ENCODE measurements at places on chromosomes 7 and 10. TPM values are rescaled to one million over a fixed set of nuclear protein-coding genes. Genes with fewer than 3 reads are reported as not detected.
A peak's percentile ranks its signal among the peaks of the same experiment; 100 is the strongest.

DNA sequence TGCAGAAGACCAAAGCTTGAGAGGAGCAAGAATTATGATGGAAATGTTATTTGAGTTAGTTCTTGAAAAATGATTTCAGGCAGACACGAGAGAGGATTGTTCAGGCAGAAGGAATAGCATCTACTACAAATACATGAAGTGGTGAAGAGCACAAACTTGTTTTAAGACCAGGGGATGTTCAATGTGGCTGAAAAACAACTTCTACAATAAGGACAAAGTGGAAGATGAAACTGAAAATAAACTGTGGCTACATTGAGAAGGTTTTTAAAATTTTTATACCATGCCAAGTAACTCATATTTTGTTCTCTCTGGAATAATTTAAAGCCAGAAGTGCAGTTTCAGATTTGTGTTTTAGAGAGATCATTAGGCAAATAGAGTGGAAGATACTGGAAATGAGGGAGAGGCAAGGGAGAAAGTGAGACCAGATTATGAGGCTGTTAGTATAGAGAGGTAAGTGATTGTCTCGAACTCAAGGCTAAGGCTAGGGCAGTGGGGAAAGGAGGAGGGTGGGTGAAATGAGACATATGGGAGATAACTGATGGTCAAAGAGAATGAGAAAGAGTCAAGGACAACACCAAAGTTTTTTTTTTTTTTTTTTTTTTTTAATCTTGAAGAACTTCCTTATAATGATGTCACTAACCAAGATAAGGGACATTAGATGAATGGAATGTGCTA lies 115.4 kb downstream of the MDFIC start:
- no peak for DNase-seq

DNA sequence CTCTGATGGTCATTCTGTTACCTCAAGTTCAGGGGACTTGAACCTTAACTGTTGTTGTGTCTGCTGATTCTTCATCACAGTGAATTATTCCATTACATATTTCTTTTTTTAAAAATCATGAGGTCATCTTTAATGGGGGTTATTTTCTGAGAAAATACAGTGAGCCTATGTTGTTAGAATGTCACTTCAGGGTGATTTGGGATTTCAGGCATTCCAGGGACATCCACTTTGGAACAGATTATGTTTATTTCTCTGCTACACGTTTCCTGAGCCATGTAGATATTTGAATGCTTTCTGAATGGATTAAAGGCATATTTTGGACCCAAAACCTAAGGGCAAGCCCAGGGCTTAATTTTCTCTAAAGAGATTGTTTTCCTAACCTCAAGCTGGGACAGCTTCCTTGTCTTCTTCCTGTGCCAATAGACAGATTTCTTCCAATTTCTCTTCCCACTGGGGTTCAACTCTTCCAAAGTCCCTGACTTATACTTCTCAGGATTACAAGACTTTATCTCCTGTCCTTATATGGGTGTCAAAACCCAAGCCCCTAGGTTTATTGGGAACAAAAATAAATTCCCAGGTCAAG lies 271.7 kb downstream of the ARHGAP12 start:
- no peak for DNase-seq

DNA sequence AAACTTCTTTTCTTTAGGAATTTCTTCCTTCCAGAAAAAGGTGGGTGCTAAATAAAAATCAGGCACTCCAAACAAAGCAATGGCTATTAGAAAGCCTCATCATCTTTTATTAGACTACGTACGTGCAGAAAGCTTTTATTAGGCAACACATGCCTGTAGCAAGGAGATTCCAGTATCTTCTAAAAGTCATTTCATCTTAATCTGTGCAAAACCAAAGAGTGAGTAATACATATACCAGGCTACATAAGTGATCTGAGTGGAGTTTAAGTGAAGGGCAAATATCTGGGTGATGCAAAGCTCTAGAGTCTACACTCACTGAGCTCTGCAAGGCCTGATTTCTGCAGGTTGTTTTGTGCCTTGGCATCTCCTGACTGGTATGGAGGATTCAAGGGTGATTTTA lies 231.7 kb downstream of the ELMO1 start:
- DNase-seq: peak; percentile 45

GRCh38 chr7:139417478-139417877 lies 57.8 kb downstream of the LUC7L2 start:
- DNase-seq: no peak

GRCh38 chr10:114684084-114684821 lies 26.2 kb upstream of the ABLIM1 start:
- peak; percentile 58 for DNase-seq

DNA sequence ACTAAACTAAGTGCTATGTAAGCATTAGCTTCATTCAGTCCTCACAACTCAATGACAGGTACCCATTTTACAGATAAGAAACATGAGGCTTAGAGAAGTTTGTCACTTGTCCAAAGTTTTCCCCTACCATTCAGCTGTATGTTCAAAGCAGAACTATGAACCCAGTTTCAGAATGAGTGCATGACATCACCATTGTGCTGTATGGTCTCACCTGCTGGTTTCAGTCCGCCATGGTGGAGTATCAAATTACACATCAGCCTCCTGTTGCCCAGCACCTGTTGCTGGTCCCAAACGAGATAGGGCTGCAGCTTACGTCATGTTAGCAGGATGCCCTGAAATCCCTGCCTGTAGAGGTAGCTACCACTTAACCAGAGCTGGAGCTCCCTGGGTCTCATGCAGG lies 95.0 kb downstream of the DYNC1I1 start:
- no peak for DNase-seq

DNA sequence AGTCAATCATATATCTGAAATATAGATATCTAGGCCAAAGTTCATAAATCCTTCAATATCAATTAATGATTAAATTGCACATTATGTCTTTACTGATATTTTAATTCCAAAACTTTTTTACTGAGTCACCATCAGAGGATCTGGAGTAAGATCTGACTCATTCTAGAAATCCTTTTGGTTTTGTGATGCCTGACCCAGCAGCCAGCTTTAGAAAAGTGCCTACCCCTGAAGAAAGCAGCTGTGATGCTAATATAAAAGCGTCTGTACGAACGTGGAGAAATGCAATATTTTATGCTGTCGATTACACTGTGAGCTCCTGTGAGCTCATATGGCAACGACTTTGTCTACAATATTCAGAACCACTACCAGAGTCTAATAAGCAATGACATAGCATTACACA lies 142.5 kb upstream of the LRRTM3 start:
- peak; percentile 5 for DNase-seq

- no peak for DNase-seq
Observed at GRCh38 chr10:126126866-126127265, 230.5 kb downstream of the FANK1 start.

DNA sequence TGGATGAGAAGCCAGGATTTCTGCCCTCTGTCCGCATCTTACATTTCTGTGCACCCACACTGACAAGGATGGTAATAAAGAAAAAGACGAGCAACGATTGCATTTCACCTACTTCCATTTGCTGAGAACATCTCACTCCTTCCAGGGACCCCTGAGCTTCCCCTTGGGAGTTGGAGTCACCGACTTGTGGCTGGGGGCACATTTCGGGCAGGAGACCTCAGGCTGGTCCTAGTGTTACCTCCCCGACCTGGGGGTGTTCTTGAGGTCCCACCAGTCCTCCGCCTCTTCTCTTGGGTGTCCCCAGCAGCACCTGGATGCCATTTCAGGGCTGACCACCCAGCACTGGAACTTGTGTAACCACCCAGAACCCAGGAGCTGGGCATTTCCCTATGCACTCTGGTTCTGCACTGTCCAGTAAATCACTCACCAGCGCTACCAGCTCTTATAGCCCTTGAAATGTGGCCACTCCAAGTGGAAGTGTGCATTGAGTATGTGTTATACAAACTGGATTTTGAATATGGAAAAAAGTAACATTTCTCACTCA lies 84.9 kb downstream of the LANCL2 start:
- no peak for DNase-seq

- DNase-seq: no peak
Observed at GRCh38 chr10:398954-399353, 263.7 kb downstream of the ZMYND11 start.

The GPR85 gene
- total RNA-seq: 2.6 TPM

The IFIT1B gene
- not detected for total RNA-seq

The LFNG gene
- 10.8 TPM for total RNA-seq

The CHN2 gene
- total RNA-seq: 0.32 TPM
